ENCODE measurements at places on chromosomes 12 and 14.

- no peak overlapping the region for H3K4me3 ChIP-seq
- H3K36me3 ChIP-seq = peaks cover 24% of the 10 kb centered on the region
- peaks cover 11% of the 10 kb centered on the region for H3K4me1 ChIP-seq
- no peaks in the 10 kb centered on the region for H3K27me3 ChIP-seq
- no peak for DNase-seq
- H3K27ac ChIP-seq = no peak overlapping the region
Measured at GRCh38 chr12:55820679-55821078, 2.8 kb downstream of the ORMDL2 start.

DNA sequence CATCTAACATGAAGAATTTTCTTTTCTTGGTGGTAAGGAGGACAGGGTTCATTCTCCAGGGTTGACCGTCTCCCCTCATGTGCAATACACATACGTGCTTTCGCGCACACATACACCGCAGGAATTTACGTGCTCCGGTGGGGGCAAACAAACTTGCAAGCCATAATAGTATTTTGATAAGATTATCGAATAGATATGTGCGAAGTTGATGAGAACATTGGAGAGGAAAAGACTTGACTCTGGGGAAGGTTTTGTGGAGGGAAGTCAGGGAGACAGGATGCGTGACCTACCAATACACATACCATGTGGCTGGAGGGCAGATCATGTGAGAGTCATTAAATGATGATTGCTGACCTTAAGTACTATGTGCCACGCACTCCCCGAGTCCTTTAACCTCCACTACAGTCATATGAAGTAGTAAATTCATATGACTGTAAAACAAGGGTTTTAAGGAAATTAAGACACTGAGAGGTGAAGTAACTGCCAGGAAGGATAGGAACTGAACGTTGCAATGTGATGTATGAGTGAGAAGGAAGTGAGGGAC lies 921 bp downstream of the RAD51B start:
- peak overlapping the region; percentile 81 for H3K4me3 ChIP-seq
- DNase-seq = no peak
- no peaks in the 10 kb centered on the region for H3K36me3 ChIP-seq

DNA sequence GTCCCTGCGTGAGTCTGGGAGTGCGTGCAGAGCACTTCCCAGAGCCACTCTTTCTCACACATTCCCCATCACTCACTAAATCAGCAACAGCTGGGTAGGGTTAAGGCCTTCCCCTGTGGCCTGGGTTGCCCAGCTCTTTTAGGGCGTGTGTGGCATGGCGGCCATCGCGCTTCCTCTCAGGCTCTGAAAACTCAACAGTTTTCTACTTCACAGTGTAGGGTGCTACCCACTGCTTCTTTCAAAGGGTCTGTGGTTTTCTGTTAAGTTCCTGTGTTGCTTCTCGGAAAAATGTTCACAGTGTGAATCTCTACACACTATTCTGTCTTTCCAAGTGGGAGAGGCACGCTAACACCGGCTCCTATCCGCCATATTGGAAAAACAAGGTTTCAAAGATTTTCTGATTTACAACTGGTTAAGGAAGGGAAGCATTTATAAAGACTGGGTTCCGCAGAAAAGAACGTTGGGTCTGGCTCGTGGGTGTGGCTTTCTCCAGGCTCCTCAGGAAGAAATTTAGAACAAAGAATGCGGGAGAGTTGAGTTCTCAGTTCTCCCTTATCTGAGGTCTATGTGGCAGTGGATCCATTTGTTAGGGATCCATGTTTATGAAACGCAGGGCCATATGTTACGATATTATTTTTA lies 34.9 kb upstream of the AEBP2 start:
- no peaks in the 10 kb centered on the region for H3K27me3 ChIP-seq
- no peak overlapping the region for H3K27ac ChIP-seq
- H3K4me1 ChIP-seq = peaks cover 22% of the 10 kb centered on the region
- no peak for DNase-seq
- H3K36me3 ChIP-seq = no peaks in the 10 kb centered on the region

DNA sequence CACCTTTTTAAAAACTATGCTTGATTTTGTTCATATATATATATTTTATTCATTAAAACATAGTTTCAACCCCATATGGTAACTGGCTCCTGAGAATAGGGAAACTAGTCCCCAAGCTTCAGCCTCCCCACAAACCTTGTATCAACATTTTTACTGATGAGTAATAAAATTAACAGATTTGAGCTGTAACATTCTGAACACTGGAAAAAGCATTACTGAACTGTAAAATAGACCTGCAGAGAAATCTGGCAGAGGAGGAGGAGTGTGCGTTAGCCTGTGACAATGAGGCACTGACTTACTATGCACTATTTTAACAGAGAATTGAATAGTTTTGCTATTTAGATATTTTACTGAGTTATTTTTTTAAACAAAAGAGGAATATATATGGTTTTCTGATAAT lies 43.1 kb downstream of the FRS2 start:
- H3K27me3 ChIP-seq = no peaks in the 10 kb centered on the region
- H3K4me3 ChIP-seq = no peak overlapping the region
- no peak overlapping the region for H3K27ac ChIP-seq
- H3K36me3 ChIP-seq = no peaks in the 10 kb centered on the region

- no peaks in the 10 kb centered on the region for H3K36me3 ChIP-seq
- H3K4me1 ChIP-seq = no peaks in the 10 kb centered on the region
- H3K27ac ChIP-seq = no peak overlapping the region
- no peak for DNase-seq
Measured at GRCh38 chr12:12645485-12645884, 33.8 kb downstream of the CREBL2 start.

GRCh38 chr12:65263777-65264176 lies 14.7 kb upstream of the MSRB3 start:
- H3K4me1 ChIP-seq = no peaks in the 10 kb centered on the region
- H3K36me3 ChIP-seq = no peaks in the 10 kb centered on the region
- no peak overlapping the region for H3K4me3 ChIP-seq
- no peak for DNase-seq

GRCh38 chr12:46526233-46526632 lies 153.7 kb upstream of the SLC38A2 start:
- no peak overlapping the region for H3K4me3 ChIP-seq
- no peak overlapping the region for H3K27ac ChIP-seq
- H3K36me3 ChIP-seq = no peaks in the 10 kb centered on the region
- peaks cover 23% of the 10 kb centered on the region for H3K4me1 ChIP-seq
- DNase-seq = no peak

- H3K4me3 ChIP-seq = peak overlapping the region; percentile 73
- no peaks in the 10 kb centered on the region for H3K27me3 ChIP-seq
- peak overlapping the region; percentile 98 for H3K27ac ChIP-seq
- peaks cover 10% of the 10 kb centered on the region for H3K4me1 ChIP-seq
Measured at GRCh38 chr12:14367040-14367661, 1.7 kb downstream of the ATF7IP start.

- H3K4me3 ChIP-seq = no peak overlapping the region
- no peak for DNase-seq
- no peaks in the 10 kb centered on the region for H3K4me1 ChIP-seq
- peaks cover 12% of the 10 kb centered on the region for H3K36me3 ChIP-seq
- H3K27me3 ChIP-seq = no peaks in the 10 kb centered on the region
Measured at GRCh38 chr14:67583711-67584644, 16.1 kb downstream of the PIGH start.

DNA sequence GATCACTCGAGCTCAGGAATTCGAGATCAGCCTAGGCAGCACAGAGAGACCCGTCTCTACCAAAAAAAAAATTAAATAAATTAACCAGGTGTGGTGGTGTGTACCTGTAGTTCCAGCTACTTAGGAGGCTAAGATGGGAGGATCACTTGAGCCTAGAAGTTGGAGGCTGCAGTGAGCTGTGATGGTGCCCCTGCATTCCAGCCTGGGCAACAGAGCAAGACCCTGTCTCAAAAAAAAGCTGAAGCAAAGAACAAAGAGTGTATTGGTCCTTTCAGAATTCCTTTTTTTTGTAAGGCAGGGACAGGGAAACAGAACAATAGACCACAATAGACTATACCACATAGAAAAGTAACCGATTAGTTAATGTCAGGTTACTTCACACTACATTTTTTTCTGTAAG lies 47.4 kb downstream of the MARK3 start:
- peaks cover 4% of the 10 kb centered on the region for H3K4me1 ChIP-seq
- H3K4me3 ChIP-seq = no peak overlapping the region
- peaks cover 6% of the 10 kb centered on the region for H3K36me3 ChIP-seq
- H3K27ac ChIP-seq = no peak overlapping the region

DNA sequence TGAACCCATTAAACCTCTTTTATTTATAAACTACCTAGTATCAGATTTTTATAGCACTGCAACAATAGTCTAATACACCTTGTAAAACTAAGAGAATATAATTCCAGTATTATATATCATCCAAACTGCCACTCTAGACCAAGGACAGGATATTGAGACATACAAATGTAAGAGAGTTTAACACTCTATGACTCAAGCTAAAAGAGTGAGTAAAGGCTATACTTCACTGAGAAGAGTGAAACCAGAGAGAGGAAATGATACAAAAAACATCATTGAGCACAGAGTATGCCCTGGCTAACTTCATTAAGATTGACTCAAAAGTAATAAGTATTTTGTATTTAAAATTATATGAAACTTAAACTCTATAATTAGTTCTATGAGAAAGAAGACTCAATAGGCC lies 1951.9 kb upstream of the SEL1L start:
- H3K4me3 ChIP-seq = no peak overlapping the region
- no peak for DNase-seq
- H3K27me3 ChIP-seq = no peaks in the 10 kb centered on the region
- H3K27ac ChIP-seq = no peak overlapping the region
- H3K36me3 ChIP-seq = no peaks in the 10 kb centered on the region

GRCh38 chr14:81447021-81447764 lies 47.1 kb upstream of the STON2 start:
- H3K27me3 ChIP-seq = peaks cover 5% of the 10 kb centered on the region
- H3K27ac ChIP-seq = no peak overlapping the region
- no peaks in the 10 kb centered on the region for H3K4me1 ChIP-seq

DNA sequence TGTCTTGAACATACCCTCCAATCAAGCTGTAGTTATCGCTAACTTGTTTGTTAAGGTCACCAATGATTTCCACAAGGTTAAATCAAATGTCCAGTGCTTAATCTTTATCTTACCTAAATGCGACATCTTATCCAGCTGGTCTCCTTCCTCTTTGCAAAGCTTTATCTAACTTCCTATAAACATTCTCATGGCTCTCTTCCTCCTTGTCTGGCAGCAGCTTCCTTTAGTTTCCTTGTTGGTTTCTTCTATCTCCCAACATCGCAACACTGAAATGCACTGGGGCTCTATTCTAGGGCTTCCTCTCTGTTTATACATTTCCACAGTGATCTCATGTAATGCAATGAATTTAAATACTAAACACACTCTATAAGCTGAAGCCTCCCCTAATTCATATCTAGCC lies 28.7 kb downstream of the UBE2N start:
- H3K36me3 ChIP-seq = no peaks in the 10 kb centered on the region
- H3K4me1 ChIP-seq = peaks cover 13% of the 10 kb centered on the region
- H3K27ac ChIP-seq = no peak overlapping the region
- no peak for DNase-seq

- peaks cover 28% of the 10 kb centered on the region for H3K4me1 ChIP-seq
- H3K27ac ChIP-seq = no peak overlapping the region
- no peak for DNase-seq
- no peak overlapping the region for H3K4me3 ChIP-seq
- no peaks in the 10 kb centered on the region for H3K27me3 ChIP-seq
- H3K36me3 ChIP-seq = no peaks in the 10 kb centered on the region
Measured at GRCh38 chr12:110745542-110746284, 3.0 kb upstream of the PPP1CC start.

DNA sequence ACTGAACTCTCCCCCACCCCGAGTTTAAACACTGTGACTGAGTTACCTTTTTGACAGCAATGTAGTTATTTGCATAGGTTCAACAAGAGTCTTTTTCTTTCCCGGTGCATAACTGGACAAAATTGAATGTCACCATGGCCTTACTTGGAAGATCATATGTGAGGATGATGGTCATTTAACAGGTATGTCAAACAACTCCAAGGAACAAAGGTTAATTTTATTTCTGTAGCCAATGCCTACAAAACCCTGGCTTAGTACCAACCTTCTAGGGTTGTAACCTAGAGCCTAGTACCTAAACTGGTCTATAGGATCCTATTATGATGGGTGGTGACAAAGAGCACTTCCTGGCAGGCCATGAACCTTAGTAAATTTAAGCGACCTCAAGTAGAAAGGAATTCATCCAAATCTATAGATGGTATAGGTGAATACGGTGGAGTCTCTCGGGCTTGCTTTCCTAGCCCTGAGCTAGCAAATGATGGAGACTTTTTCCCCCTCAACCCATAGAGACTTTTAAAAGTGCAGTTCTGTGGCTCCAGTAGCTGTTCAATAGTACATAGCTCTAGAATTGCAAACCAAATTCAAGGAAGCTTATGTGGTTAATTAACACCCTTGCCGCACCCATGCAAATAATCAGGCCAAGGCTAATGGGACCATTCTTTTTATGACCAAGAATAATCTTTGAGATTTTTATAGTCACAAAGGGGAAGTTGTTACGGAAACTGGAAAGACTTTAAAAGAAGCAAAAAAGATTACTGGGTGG lies 89.0 kb downstream of the SLC38A1 start:
- no peaks in the 10 kb centered on the region for H3K36me3 ChIP-seq
- H3K4me1 ChIP-seq = no peaks in the 10 kb centered on the region
- no peak for DNase-seq

- no peaks in the 10 kb centered on the region for H3K36me3 ChIP-seq
- H3K27me3 ChIP-seq = no peaks in the 10 kb centered on the region
- H3K27ac ChIP-seq = no peak overlapping the region
- no peak for DNase-seq
- no peak overlapping the region for H3K4me3 ChIP-seq
- no peaks in the 10 kb centered on the region for H3K4me1 ChIP-seq
Measured at GRCh38 chr12:46779063-46779462, 46.7 kb downstream of the SLC38A4 start.

Measured in keratinocyte (primary cell).